ENCODE measurements at places on chromosomes 5 and 9. TPM values are rescaled to one million over a fixed set of nuclear protein-coding genes. Genes with fewer than 3 reads are reported as not detected.

- ATAC-seq, result peak; percentile 77
Observed at GRCh38 chr5:116766470-116766947, 191.9 kb upstream of the SEMA6A start.

- ATAC-seq, result no peak
Observed at GRCh38 chr9:123438821-123439220, 82.8 kb downstream of the CRB2 start.

GRCh38 chr9:126618190-126618584, 4.5 kb downstream of the LMX1B start:
- no peak for ATAC-seq

DNA sequence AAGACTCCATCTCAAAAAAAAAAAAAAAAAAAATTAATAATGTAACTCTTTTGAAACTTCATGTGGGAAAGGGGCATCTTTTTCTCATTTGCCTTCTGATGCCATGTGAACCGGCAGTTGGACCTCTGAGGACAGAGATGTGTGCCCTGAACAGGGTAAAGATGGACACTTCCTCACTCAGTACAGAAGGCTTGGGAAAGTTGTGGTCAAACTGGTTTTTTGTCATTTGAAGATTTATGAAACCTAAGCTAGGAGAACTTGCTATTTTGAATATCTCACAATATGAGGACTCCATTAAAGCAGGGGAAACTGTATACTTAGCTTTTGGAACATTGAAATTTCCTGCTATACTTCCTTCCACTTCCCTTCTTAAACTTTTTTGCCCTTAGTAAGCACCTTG, 147.5 kb upstream of the ALDH1B1 start:
- no peak for ATAC-seq

ADAMTSL1 gene
- not detected for total RNA-seq

GPR150 gene
- 0.35 TPM for total RNA-seq

HK3 gene
- total RNA-seq, result 0.76 TPM
